NCI-H1417 treated with DMSO at 0.1 percent for 48 hours (cell line): ENCODE measurements at places on chromosomes 7 and 10.

GRCh38 chr10:49412571-49412970 lies 16.7 kb upstream of the DRGX start:
- DNase-seq, result no peak

- DNase-seq, result no peak
Observed at GRCh38 chr10:16663444-16663843, 141.8 kb upstream of the C1QL3 start.

- no peak for DNase-seq
Observed at GRCh38 chr7:105647591-105647990, 66.3 kb upstream of the EFCAB10 start.

DNA sequence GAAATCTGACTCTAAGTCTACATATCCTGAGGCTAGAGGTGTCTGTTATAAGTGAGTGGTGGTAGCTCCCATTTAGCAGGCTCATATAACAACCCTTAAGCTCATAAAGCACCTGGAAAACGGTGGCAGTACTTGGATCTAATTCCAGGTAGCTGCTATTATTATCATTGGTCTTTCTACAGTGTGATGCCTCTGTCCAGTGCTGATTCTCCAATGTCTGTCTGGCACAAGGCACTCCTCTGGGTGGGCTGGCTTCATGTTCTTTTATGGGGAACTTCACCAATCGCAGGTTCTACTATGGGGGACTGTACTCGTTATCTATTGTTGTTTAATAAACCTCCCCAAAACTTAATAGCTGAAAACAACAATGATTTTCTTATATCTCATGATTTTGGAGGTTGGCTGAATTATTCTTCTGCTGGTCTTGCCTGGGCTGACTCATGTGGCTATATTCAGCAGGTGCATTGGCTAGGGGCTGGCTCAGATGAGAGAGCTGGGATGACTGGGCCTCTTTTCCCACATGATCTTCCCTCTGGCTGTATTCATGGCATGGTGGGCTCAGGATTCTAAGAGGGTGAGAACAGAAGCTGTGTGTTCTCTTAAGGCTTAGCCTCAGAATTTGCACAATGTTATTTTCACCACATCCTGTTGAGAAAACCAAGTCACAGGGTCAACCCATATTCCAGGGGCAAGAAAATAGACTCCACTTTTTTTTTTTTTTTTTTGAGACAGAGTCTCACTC lies 93.0 kb upstream of the PCGF5 start:
- no peak for DNase-seq

- no peak for DNase-seq
Observed at GRCh38 chr10:102635377-102635776, 8.9 kb upstream of the TRIM8 start.

- no peak for DNase-seq
Observed at GRCh38 chr7:123798532-123799188, 46.3 kb upstream of the HYAL4 start.

GRCh38 chr7:96297876-96298275 lies 24.0 kb downstream of the SLC25A13 start:
- no peak for DNase-seq

GRCh38 chr7:91083855-91084644 lies 180.2 kb upstream of the FZD1 start:
- DNase-seq, result no peak

DNA sequence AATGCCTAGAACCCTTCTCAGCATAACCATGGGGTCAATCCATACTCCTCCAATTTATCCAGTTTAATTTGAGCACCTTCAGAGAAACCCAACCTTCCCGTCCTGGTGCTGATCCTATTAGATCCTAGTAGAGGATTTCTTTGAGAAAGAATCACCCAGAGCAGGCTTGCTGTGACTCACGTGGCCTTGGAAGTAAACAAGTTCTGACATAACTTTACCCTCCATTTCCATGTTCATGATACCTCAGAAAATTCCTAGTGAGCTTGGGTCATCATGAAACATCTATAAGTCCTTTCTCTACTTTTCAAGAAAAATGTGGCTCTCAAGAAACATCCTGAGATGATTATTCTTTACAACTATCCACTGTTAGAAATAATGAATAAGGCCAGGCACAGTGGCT lies 71.7 kb downstream of the PRLHR start:
- no peak for DNase-seq

- DNase-seq, result no peak
Observed at GRCh38 chr10:116811691-116812090, 37.6 kb upstream of the ENO4 start.

- peak; percentile 82 for DNase-seq
Observed at GRCh38 chr7:88200789-88201188, 19.0 kb downstream of the SRI start.

- DNase-seq, result no peak
Observed at GRCh38 chr7:38310591-38311101, 37.2 kb upstream of the TARP start.

- DNase-seq, result no peak
Observed at GRCh38 chr7:47908720-47909119, 39.5 kb downstream of the PKD1L1 start.

GRCh38 chr10:59606551-59606961 lies 103.1 kb downstream of the SLC16A9 start:
- no peak for DNase-seq

GRCh38 chr7:121618182-121618581 lies 222.1 kb upstream of the FAM3C start:
- no peak for DNase-seq

- no peak for DNase-seq
Observed at GRCh38 chr10:104777086-104777799, 136.2 kb downstream of the SORCS3 start.

DNA sequence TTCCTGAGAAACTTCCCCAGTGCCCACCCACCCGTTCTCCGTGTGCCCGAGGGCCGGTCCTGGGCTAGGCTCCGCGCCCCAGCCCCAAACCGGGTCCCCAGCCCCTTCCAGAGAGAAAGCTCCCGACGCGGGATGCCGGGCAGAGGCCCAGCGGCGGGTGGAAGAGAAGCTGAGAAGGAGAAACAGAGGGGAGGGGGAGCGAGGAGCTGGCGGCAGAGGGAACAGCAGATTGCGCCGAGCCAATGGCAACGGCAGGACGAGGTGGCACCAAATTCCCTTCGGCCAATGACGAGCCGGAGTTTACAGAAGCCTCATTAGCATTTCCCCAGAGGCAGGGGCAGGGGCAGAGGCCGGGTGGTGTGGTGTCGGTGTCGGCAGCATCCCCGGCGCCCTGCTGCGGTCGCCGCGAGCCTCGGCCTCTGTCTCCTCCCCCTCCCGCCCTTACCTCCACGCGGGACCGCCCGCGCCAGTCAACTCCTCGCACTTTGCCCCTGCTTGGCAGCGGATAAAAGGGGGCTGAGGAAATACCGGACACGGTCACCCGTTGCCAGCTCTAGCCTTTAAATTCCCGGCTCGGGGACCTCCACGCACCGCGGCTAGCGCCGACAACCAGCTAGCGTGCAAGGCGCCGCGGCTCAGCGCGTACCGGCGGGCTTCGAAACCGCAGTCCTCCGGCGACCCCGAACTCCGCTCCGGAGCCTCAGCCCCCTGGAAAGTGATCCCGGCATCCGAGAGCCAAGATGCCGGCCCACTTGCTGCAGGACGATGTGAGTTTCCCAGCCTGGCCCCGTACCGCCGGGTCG lies at the start of gene SCD:
SCD (plus strand) TSS at position 469 of the 803 bp plus-strand sequence; CDS start at position 741, 272 bp downstream.
- DNase-seq, result peak; percentile 25

GRCh38 chr7:81725003-81725811 lies 44.6 kb downstream of the HGF start:
- DNase-seq, result no peak

DNA sequence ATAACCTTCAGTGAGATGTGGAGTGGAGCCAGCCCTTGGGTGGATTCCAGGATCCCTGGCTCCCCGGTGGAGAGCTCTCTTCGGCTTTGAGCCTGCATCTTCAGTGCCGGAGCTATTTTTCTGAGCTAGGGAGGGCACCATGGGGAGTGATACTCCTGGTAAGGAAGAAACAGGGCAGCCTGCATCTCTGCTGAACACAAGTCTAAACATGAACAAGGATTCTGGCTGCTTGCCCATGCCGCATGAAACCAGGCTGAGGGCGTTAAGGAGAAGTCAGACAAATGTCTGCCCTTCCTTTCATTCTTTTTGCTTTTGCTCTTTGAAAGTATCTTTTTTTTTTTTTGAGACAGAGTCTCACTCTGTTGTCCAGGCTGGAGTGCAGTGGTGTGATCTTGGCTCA lies 60.4 kb downstream of the EVX1 start:
- no peak for DNase-seq

GRCh38 chr7:100155553-100156317 lies 2.8 kb downstream of the TRAPPC14 start:
- no peak for DNase-seq

GRCh38 chr7:133015888-133016287 lies 66.0 kb downstream of the CHCHD3 start:
- no peak for DNase-seq

DNA sequence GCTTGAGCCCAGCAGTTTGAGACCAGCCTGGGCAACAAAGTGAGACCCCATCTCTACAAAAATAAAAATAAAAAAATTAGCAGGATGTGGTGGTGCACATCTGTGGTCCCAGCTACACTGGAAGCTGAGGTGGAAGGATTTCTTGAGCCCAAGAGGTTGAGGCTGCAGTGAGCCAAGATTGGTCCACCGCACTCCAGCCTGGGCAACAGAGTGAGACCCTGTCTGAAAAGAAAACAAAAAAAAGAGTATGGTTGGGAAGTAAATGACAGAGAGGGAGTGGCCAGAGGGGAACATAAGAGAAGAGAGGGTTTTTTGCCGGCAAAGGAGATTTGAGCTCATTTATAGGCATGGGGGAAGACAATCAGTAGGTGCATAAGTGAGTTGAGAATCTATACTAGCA lies 19.7 kb downstream of the PLXDC2 start:
- no peak for DNase-seq

DNA sequence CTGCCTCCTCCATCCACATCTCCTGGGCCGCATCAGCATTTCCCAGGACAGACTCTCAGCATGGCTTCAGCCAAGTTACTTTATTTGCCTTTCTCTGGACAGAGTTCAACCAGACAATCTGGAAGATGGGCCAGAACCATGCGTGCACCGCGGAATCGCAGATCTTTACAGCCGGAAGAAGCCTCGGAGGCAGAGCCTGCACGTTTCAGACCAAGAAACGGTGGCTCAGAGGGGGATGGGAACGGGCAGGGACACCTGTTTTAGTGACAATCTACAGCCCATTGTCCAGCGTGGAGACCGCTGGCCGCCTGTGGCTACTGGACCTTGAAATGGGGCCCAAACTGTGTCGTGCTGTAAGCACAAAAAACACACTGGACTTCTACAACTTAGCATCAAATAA lies 3.5 kb downstream of the VIPR2 start:
- DNase-seq, result no peak

- peak; percentile 9 for DNase-seq
Observed at GRCh38 chr7:30238721-30239441, 45.5 kb upstream of the ZNRF2 start.

GRCh38 chr7:22082553-22082885 lies 136.8 kb upstream of the CDCA7L start:
- DNase-seq, result no peak

DNA sequence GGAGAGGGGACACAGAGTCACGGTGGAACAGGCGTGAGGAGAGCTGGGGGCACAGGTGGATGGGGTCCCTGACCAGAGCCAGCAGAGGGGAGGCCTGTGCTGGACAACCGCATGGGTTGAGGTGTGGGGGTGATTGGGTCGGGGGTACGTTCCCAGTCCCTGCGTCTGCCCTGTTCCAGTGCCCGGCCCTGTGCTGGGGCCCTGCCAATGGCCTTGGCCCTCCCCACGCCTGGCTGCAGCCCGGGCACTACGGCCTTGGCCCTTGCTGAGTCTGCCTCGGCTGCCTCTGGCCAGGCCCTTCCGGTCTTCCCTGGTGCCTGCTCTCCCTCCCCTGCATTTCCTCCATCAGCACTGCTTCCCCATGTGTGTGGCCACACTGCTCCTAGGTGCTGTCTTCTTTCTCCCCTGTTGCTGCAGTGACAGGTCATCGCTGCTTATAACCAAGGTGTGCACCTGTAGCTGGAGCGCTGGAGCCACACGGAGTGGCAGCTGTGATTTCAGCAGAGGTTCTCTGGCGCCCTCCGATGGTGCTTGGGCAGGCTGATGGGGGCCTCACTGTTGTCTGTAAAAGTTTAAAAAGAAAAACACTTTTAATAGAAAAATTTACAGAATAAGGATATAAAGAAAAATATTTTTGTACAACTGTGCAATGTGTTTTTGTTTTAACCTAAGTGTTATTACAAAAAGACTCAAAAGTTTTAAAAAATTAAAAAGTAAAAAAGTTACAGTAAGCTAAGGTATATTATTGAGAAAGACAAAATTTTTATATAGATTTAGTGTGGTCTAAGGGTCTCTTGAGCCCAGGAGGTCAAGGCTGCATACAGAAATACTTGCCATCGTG lies 45.2 kb upstream of the BHLHA15 start:
- DNase-seq, result no peak

- DNase-seq, result no peak
Observed at GRCh38 chr7:100157334-100158228, 942 bp downstream of the TRAPPC14 start.

DNA sequence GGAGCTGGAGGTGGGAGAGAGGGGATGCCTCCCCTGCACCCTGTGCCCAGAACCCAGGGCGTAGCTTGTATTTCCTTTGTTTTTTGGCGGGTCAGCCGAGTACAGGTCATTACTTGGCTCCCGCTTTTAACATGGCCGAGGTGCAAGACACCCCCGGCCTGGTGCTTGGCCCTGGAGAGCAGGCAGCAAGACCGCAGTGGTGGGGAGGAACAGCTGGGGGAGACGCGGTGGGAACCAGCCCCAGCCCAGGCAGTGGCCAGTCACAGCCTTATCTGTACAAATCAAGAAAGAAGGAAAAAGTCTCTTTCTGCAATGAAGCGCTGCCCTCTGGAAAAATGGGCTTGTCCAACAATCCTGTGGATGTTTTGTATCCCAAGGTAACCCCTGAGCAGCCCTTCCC lies 99.1 kb downstream of the TAX1BP1 start:
- no peak for DNase-seq
